ENCODE measurements at places on chromosomes 12 and 14.
A peak's percentile ranks its signal among the peaks of the same experiment; 100 is the strongest.

DNA sequence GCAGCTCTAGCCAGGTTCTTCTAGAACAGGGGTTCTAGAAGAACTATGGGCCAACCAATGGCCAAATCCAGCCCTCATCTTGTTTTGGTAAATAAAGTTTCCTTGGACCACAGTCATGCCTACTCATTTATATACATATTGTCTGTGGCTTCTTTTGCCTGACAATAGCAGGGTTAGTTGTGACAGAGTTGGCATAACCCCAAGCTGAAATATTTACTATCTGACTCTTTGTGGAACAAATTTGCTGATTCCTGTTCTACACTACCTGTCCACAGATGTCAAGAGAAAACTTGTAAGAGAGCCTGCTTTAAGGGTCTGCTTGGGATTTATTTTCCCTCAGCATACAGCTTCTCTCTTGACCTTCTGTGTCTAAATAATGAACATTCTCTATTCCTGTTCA is 289.0 kb downstream of the KSR2 start:
- no peak for DNase-seq

GRCh38 chr12:119911182-119911581 is 34.1 kb upstream of the CIT start:
- no peak for DNase-seq

DNA sequence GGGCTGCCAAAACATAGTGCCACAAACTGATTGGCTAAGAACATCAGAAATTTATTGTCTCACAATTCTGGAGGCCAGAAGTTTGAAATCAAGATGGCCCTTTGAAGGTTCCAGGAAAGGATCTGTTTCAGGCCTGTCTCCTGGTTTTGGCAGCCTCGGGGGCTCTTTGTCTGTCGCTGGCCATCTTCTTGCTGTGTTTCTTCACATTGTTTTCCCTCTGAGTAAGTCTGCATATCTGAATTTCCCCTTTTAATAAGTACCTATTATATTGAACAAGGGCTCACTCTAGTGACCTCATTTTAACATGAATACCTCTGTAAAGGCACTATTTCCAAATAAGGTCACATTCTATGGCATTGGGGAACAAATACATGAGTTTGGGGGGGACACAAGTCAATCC is 467.1 kb upstream of the MGAT4C start:
- DNase-seq: no peak

DNA sequence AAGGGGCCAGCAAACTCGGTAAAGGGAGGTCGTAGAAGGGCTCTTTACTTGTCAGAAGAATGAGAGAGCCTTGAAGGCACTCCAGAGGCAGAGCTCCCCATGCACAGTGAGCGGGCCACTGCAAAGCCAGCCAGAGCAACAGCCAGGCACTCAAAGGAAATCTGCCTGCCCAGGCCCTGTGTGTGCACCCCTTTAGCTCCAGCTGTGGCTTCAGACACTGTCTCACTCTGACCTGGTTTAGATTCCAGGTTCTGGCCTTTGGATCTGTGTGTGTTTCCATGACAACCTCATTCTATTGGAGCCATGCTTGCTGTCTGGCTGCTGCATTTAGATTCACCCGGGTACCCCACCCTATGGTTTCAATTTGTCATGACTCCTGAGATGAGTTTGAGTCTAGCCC is 170.3 kb downstream of the CAPZA3 start:
- no peak for DNase-seq

GRCh38 chr12:32515137-32515873 is 115.9 kb downstream of the FGD4 start:
- DNase-seq: no peak

DNA sequence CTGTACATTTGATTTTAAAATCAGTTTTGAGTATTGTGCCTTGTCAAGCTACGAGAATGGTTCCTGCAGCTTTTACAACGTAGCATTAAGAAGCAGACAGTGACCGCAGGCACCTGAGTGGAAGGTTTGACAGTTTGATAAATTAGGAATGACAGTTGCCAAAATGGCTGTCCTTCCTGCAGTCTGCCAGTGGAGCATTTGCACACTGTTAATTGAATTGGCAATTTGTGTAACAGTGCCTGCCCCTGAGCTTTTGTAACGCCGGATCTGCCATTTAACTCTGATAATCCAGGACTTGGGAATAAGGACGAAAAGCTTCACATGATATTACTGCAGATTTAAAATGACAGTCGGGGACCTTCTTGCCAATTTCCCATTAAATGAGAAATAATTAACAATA is 385.3 kb downstream of the NPAS3 start:
- DNase-seq: no peak

DNA sequence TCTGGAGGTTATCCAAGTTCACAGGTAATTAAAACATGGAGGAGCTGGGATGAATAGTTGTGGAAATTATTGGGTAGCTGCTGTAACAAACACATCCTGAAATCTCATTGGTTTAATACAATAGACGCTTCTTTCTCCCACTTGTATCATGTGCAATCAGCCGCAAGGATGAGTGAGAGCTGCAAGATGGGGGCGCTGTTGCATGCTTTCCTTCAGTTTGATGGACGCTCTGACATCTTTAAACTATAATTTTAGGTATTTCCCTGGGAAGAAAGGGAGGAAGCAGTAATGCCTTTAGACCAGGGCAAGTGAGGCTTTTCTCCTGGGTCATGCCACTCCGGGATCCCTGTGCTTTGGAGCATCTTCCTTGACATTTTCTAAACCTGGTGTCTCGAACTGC is 178.7 kb downstream of the PAWR start:
- no peak for DNase-seq

GRCh38 chr14:24054646-24055045 is 2.8 kb downstream of the CARMIL3 start:
- no peak for DNase-seq

- no peak for DNase-seq
Observed at GRCh38 chr12:24600551-24600950, 348.4 kb downstream of the BCAT1 start.

- no peak for DNase-seq
Observed at GRCh38 chr12:25459541-25459951, 93.5 kb downstream of the LMNTD1 start.

- no peak for DNase-seq
Observed at GRCh38 chr12:32039917-32040575, 66.6 kb upstream of the BICD1 start.

- no peak for DNase-seq
Observed at GRCh38 chr14:65949711-65950516, 536.3 kb upstream of the CCDC196 start.

- DNase-seq: no peak
Observed at GRCh38 chr12:2783936-2784600, 10.7 kb upstream of the FKBP4 start.

GRCh38 chr12:71242511-71242910 is 84.7 kb upstream of the TSPAN8 start:
- DNase-seq: no peak

GRCh38 chr12:96045566-96045965 is 10.2 kb upstream of the LTA4H start:
- peak; percentile 26 for DNase-seq

- no peak for DNase-seq
Observed at GRCh38 chr12:20415641-20416040, 47.3 kb downstream of the PDE3A start.

- no peak for DNase-seq
Observed at GRCh38 chr12:25570418-25570817, 17.3 kb upstream of the LMNTD1 start.

DNA sequence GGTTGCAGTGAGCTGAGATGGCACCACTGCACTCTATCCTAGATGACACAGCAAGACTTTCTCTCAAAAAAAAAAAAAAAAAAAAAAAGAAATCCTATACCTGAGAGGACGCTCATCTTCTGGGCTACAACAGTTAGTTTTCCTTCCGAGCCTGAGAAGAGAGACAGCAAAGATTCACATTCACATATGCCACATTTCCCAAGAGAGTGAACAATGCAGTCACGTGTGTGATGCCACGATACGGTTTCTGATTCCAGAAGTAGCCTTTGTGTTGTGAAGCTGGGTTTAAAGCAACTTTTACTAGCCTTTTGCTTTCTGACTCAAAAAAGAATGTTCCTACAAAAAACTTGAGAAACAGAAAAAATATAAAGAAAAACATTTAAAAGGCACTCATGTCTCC is 19.5 kb downstream of the GCN1 start:
- no peak for DNase-seq

- DNase-seq: no peak
Observed at GRCh38 chr12:103640410-103640809, 53.3 kb downstream of the STAB2 start.

- DNase-seq: no peak
Observed at GRCh38 chr12:1182069-1182468, 191.0 kb downstream of the ERC1 start.

GRCh38 chr14:62947301-62947700 is 98.0 kb downstream of the KCNH5 start:
- no peak for DNase-seq

DNA sequence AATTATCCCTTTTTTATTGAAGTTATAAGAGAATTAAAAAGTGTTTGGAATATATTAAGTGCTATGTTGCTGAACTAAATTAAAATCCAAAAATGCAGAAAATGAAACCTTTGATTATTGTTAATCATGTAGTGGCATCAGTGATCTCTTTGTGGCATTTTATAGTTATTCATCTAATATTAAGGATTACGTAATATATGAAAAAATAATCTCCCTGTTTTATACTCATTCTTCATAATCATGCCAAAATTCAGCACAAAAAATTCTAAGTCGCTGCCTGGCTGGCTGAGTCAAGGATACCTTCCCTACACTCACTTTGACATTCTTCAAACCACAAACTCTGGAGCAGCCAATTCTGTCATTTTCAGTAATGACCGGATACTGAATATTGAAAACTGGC is 63.7 kb downstream of the ARL1 start:
- DNase-seq: no peak

DNA sequence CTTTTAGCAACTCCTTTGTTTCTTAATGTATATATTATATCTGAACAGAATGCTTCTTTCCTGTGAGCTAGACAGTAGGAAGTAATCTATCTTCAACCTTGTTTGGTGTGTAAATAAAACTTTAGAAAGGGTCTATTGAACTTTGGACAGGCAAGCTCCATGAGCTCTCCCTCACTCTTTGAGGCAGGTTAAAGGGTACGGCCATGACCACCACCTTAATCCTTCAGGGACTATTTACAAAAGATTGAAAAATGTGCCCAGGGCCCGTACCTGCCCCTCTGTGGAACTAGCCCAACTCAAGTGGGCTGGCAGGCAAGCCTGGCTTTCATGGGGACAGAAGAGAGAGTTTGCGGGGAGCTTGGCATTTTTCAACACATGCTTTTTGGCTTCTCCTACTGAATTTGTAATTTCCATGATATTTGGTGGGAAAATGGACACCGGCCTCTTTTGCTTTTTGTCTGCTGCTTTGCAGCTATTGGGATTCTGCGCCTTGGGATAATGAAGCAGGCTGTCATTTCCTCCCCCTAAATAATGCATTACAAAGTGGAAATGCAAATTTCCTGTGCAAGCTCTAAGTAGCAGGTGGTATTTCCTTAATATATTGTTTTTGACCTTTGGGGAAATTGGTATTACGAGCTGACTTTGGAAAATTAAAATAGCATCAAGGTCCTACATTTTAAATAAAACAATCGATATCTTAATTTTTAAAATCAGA is 106.0 kb downstream of the HMGA2 start:
- DNase-seq: no peak

- no peak for DNase-seq
Observed at GRCh38 chr12:108598553-108599250, 818 bp upstream of the TMEM119 start.

Data from stimulated activated CD8-positive, alpha-beta memory T cell treated with anti-CD3 and anti-CD28 coated beads, Interleukin-2, amount 100 ng/mL, for 1 hour (primary cell).